Placental pericyte (primary cell): ENCODE measurements at places on chromosomes 11 and 22. TPM values are rescaled to one million over a fixed set of nuclear protein-coding genes. Genes with fewer than 3 reads are reported as not detected.

C22orf31 gene
- total RNA-seq = not detected in 2 replicates

TSSK2 gene
- total RNA-seq = not detected in 2 replicates

RPS13 gene
- 603 and 878 TPM in 2 replicates for total RNA-seq

MAJIN gene
- not detected in 2 replicates for total RNA-seq

TEX12 gene
- 0.22 TPM in 1 of 2 replicates, not detected in the other for total RNA-seq

TTC36 gene
- total RNA-seq = 0.22 and 0.86 TPM in 2 replicates

C11orf86 gene
- not detected in 2 replicates for total RNA-seq

OR8D4 gene
- not detected in 2 replicates for total RNA-seq

A4GALT gene
- 12.5 and 16.6 TPM in 2 replicates for total RNA-seq

HTR3B gene
- not detected in 2 replicates for total RNA-seq

SIK2 gene
- total RNA-seq = 6.8 and 12.6 TPM in 2 replicates

TMEM45B gene
- not detected in 2 replicates for total RNA-seq

TENM4 gene
- 0.88 and 49.0 TPM in 2 replicates for total RNA-seq

STIP1 gene
- 244 and 265 TPM in 2 replicates for total RNA-seq

SLC22A25 gene
- total RNA-seq = not detected in 2 replicates

SCGB1C1 gene
- not detected in 2 replicates for total RNA-seq

APOA5 gene
- total RNA-seq = not detected in 2 replicates

PANX3 gene
- total RNA-seq = not detected in 2 replicates

ARAP1 gene
- total RNA-seq = 70.2 and 86.7 TPM in 2 replicates

NLRP6 gene
- not detected in 2 replicates for total RNA-seq

PDGFB gene
- 2.6 and 5.0 TPM in 2 replicates for total RNA-seq

COPB1 gene
- 293 and 331 TPM in 2 replicates for total RNA-seq

EMID1 gene
- not detected in 2 replicates for total RNA-seq

SCT gene
- not detected in 2 replicates for total RNA-seq

PLXNB2 gene
- 174 and 339 TPM in 2 replicates for total RNA-seq

ANGPTL5 gene
- not detected in 2 replicates for total RNA-seq

SHANK2 gene
- 0.44 and 1.6 TPM in 2 replicates for total RNA-seq

MPZL3 gene
- 0.44 and 0.86 TPM in 2 replicates for total RNA-seq

GTSE1 gene
- total RNA-seq = 0.66 and 26.3 TPM in 2 replicates

MFRP gene
- not detected in 2 replicates for total RNA-seq

GGTLC2 gene
- total RNA-seq = not detected in 2 replicates

DGCR6 gene
- total RNA-seq = 0.88 and 1.1 TPM in 2 replicates
